ENCODE measurements at places on chromosomes 2 and 18.

GRCh38 chr2:14827226-14828023 lies 194.9 kb downstream of the LRATD1 start:
- DNase-seq: no peak

DNA sequence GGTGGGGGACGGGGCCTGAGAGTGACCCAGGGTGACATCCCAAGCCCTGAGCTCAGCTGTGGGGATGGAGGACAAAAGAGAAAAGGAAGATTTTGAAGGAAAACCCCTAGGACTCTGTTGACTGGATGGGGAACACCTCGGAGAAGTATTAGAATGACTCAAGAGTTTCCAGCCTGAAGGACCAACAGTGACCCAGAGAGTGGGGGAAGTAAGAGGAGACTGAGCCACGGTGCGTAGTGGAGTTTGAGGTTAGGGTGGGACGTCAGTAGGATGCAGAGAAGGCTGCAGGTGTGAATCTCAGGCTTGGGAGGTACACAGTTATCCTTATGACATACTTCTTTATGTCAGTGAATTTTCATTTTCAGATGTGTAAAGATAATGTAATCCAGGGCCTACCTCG lies 119.5 kb downstream of the NCK2 start:
- DNase-seq: no peak

DNA sequence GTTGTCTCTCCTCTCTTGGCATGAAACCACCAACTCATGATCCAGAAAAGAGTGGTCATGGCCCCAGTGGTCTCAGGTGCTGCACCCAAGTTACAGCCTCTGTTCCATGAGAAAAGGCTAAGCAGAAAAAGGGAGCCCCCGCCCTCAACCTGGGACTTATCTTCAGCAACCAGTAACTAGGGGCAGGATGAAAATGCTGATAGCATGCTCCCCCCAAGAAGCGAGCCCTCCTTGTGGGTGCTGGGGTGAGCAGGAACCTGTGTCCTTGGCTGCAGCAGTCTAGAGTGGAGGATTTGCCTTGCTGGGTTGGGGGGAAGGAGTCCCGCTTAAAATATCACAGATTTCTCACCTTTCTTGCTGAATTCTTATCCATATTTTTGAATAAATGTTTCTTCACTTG lies 490.0 kb downstream of the SUCLG1 start:
- DNase-seq: no peak

GRCh38 chr2:49359721-49360406 lies 205.5 kb upstream of the FSHR start:
- DNase-seq: no peak

DNA sequence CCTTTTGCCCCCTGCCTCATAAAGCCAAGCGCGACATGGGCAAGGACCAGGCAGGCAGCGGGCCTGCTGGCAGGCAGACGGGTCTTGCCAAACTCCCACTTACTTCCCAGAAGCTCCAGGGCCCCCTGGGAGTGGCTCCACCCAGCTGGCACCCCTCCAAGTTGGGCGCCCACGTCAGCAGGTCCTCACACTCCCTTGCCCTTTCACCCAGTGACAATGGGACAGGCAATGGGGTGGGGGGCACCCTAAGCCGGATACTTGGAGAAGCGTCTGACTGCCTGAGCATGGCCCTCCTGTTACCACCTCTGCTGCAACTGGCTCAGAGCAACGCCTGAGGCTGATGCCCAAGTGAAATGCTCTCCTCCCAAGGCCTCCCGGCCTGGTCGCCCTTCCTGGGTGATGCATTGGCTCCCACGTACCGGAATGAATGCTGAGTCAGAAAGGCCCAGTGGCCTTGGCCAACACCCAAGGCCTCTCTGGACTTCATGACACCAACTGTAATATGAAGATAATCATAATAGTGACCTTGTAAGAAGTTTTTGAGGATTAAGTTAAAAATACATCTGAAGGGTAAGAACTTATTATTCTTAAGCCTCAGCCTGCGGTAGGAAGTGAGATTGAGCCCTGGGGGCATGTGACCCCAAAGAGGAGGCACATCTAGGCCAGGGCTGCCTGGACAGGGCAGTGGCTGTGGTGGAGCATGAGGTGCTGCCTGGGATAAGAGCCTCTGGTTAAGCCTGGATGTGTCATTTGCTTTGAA lies 31.6 kb downstream of the KCNK3 start:
- no peak for DNase-seq

DNA sequence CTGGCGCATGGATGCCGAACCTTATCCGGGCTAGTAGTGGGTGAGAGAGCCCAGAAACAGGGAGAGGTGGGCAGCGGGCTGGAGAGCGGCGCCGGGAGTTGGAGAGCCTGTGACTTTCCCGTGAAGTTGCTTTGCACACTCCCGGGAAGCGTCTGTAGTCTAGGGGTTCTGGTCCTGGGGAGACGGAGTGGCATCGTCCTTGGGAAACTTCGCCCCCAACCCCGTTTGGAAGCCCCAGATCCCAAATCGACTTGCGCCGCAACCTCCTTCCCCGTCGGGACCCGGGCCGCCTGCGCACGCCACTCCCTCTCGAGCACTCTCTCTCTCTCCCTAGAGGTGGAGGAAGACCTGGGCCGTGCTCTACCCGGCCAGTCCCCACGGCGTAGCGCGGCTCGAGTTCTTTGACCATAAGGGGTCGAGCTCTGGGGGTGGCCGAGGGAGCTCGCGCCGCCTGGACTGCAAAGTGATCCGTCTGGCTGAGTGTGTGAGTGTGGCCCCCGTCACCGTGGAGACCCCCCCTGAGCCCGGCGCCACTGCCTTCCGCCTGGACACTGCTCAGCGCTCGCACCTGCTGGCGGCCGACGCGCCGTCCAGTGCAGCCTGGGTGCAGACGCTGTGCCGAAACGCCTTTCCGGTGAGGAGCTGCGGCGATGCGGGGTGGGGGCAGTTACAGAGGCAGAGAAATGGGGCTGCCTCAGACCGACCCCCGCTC lies 456 bp downstream of the DOK1 start:
- DNase-seq: no peak

DNA sequence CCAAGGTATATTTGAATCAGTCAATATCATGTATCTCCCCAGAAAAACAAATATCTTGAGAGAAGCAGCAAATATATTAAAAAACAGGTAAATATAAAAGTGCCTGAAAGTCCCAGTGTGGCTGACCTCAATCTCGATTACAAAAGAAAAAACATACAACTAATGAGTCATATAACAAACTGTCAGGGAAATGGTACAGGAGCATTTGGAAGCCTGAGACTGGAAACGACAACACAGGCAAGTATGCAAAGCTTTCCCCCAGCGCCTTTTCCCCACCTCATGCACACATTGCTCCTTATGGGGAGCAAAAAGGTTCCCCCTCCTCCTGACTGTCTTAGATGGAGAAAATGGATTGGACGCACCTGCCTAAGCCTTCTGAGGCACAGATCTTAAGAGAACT lies 230.7 kb downstream of the TMX3 start:
- DNase-seq: no peak

DNA sequence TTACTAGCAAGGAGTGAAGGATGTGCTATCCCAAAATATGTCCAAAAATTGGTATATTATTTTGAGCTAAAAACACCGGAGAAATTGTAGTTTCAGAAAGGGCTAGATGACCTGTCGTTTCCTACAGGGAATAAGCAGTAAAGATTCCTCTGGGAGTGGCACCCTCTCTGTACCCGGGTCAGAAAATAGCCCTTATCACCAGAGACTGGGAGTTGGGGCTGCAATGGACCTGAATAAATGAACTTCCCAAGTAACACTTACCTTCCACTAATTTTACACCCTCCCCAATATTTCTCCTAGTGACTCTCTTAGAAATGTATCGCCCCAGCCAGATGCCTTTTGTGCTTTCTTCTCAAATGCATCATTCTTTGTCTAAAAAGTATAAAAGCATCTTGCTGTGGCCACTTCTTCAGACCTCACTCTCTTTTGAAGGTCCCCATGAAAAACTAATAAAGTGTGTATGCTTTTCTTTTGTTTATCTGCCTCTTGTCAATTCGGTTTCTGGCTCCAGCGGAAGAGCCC lies 734 bp upstream of the RMC1 start:
- DNase-seq: no peak

DNA sequence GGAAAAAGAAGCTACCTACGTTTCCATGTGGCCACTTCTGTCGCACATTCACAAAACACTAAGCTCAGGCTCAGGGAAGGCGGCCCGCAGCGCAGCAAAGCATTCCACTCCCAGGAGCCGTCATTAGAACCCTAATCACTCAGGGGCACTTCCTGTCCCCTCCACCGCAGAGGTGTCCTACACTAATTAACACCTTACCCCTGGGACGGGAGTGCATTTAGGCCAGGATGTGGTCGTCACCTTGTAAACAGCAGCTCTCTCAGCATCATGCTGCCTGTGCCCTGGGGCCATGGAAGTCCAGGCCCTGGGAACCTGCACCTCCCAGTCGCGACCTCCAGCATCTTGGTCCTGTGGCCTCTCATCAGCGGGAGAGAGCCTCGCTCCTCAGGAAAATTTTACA lies 359.8 kb upstream of the SALL3 start:
- no peak for DNase-seq

Data from bone marrow (tissue), 2 donors.